ENCODE measurements at places on chromosomes 16 and 17. TPM values are rescaled to one million over a fixed set of nuclear protein-coding genes. Genes with fewer than 3 reads are reported as not detected.

SBK1 gene
- 0.37 TPM for total RNA-seq

LLGL2 gene
- total RNA-seq: 126 TPM

CLEC3A gene
- not detected for total RNA-seq

FLII gene
- 409 TPM for total RNA-seq

KRT33B gene
- not detected for total RNA-seq

HOXB4 gene
- not detected for total RNA-seq

SLC16A11 gene
- not detected for total RNA-seq

HSD17B1 gene
- not detected for total RNA-seq

HEATR9 gene
- 0.29 TPM for total RNA-seq

KRT13 gene
- total RNA-seq: 43.8 TPM

C1QTNF8 gene
- not detected for total RNA-seq

ITGAD gene
- 0.29 TPM for total RNA-seq

SYCE1L gene
- not detected for total RNA-seq

TBC1D3C gene
- total RNA-seq: not detected

PIRT gene
- under 0.01 TPM for total RNA-seq

PABPN1L gene
- not detected for total RNA-seq
